ENCODE measurements at places on chromosomes 7 and 10.

- DNase-seq, result no peak
Measured at GRCh38 chr7:44212018-44212417, 11.2 kb downstream of the YKT6 start.

- no peak for DNase-seq
Measured at GRCh38 chr10:119786117-119786769, 60.4 kb downstream of the INPP5F start.

DNA sequence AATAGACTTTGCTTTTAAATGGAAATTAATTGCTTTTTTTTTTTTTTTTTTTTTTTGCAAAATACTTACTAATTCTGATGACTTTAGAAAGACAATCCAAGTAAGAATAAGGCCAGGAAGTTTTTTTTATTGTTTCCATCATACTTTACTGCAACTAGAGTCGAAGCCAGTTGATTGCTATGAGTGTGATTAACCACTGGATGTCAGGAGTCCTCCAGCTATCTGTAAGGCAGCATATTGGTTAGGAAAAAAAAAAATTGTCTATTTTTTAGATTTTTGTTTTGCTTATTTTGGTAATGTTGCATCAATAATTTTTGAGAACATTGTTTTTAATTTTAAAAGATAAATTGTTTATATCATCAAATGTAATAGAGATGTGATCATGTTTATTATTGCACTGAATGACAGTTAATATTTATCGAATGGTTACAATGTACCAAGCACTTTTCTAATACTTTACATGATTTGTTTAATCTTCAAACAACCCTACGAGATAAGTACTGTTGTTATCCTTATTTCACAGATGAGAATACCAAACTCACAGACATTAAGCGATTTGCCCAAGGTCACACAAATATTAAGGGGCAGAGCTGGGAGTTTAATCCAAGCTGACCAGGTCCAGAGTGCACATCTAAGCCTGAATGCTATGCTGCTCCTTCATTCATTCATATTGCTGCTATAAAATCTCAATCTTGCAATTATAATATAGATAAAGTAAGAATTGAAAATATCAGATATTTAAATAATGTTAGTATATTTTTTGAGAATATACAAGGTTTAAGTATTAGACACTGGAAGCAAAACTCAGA, 19.9 kb upstream of the LMOD2 start:
- no peak for DNase-seq

DNA sequence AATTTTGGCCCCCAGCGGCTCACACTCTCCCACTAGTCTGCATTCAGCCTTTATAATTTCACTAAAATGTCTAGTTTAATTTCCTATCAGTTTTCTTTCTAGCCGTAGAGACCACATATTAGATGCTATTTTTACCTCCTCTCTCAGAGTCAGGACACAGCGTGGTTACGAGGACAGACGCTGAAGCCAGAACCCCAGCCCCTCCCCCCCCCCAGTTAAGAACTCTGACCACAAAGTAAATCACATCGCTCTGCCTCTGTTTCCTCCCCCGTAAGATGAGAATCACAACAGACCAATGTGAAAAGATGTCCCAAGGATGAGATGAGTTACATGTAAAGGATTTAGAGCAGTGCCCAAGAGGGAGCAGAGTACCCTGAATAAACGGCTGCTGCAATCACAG, 11.1 kb upstream of the TARP start:
- DNase-seq, result no peak

- DNase-seq, result no peak
Measured at GRCh38 chr7:122849957-122850328, 36.3 kb downstream of the CADPS2 start.

GRCh38 chr10:74276416-74276815, 125.4 kb downstream of the ADK start:
- no peak for DNase-seq

GRCh38 chr7:13981070-13981469, 8.4 kb downstream of the ETV1 start:
- no peak for DNase-seq

DNA sequence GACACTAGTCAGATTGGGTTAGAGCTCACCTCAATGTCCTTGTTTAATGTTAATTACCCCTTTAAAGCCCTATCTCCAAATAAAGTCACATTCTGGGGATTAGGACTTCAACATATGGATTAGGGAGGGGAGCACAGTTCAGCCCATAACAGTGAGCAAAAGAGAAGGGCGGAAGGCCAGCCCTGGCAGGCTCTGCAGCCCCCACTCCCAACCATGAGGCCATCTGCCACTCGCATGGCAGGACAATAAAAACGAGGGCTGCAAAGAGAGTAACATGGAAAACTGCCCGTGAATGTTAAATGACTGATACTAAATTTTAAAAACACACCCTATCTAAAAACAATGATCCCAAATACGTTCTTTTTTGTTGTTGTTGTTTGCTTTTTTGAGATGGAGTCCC, 38.7 kb downstream of the RGS10 start:
- no peak for DNase-seq

GRCh38 chr10:6787091-6787490, 207.0 kb upstream of the PRKCQ start:
- DNase-seq, result no peak

DNA sequence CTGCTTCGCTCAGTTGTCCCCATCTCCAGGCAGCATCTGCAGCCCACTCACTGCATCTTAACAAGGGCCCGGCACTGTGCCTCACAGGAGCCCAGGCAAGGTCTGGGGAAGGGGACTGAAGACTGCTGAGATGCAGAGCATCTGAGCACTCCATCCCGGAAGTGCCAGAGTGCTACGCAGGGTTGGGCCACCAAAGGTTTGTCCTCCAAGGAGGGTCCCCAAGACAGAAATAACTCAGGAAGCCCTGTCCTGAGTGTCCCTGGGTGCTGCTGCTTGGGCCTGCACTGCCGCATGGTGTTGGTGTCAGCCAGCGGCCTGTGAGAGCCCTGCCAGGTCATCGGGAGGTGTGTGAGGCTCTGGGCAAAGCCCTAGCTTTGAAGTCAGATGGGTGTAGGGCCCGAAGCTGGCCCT, 288.2 kb upstream of the ZMIZ1 start:
- DNase-seq, result no peak

DNA sequence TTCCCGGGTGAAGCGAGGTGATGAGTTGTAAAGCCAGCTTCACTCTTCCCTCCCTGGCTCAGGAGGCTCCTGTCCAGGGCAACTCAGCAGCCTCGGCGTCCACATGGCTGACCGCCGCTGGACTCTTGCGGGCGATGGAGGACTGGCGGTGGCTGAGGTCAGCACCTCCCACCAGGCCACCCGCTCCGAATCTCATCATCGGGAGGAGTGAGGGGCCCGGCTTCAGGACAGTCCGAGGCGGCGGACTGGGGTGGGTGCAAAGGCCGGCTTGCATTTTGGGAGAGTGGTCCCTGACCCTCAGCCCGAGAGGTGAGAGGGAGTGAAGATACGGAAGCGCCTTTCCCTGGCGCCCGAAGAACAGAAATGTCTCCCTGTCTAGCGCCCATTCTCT, 759 bp downstream of the DNAJB12 start:
- peak; percentile 65 for DNase-seq

DNA sequence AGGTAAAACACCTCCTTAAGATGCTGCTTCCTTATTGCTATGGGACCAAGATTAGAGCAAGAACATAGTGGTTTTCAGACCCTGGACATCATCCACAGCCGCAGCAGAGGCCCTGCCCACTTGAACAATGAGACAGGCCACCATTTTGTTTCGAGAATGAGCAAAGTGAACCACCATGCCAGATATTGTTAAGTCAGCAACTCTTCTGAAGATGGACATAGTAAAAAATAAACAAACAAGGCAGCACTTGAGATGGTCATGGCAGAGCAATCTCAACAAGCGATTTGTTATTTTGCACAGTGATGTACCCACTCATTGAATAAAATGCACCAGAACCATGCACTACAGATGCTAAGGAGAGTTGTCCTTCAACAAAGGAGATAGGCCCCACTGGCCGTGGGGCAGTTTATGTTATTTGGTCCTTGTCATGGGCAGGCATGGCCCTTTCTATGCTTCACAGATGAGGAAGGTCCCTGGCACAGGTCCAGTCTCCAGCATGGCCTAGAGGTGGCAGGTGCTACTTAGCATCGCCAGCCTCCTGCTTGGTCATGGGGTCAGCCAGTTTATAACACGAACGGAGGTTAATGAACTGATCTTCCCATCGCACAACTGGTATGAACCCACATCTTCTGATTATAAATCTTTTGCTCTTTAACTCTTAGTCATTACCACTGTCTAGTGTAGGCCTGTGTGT, 44.1 kb downstream of the IKZF1 start:
- DNase-seq, result no peak

- no peak for DNase-seq
Measured at GRCh38 chr10:99849536-99849935, 67.1 kb downstream of the ABCC2 start.

DNA sequence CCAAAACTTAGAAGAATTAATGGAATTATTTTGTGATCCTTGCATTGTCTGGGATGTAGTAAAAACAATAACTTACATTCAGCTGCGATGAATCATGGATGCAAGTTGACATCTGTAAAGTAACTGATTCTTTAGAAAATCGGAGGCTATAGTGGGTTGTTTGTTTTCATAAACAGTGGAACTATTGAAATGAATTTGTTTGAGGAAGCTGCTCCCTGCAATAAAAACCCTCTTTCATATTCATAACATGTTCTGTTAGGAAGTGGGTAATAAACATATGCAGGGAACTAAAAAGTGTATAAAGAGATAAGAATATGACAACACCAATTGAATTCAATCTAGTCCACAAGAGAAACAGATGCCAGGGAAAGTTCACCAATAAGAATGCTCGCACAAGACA, 53.6 kb downstream of the AGMO start:
- DNase-seq, result no peak

DNA sequence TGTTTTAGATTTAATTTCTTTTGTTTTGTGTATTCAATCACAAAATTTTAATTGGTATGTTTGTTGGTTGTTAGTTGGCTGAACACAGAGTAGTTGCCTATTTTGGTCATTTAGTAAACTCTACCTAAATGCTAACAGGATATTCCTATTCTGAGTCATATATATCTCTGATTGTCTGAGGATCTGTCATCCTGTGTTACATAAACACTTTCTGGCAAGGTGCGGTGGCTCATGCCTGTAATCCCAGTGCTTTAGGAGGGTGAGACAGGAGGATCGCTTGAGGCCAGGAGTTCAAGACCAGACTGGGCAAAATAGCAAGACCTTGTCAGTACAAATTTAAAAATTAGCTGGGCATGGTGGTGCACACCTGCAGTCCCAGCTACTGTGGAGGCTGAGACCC, 178.6 kb downstream of the PLCE1 start:
- DNase-seq, result no peak

DNA sequence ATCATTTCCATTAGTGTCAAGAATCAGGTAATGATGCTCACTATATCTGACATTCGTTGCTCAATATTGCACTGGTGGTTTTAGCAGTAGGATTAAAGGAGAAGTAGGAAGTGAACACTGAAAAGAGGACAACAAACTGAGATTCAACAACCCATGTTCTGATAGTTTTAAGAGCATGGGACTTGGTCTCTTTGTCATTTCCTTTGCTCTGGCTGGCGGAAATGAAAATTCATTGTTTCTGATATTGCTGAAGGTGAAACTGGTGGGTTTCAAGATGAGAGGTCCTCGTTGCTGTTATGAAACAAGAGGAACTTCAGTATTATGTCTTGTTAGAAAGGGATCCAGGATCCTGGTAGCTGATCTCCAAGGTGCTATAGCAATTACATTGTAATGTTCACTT, 129.0 kb downstream of the DNAH11 start:
- DNase-seq, result no peak

DNA sequence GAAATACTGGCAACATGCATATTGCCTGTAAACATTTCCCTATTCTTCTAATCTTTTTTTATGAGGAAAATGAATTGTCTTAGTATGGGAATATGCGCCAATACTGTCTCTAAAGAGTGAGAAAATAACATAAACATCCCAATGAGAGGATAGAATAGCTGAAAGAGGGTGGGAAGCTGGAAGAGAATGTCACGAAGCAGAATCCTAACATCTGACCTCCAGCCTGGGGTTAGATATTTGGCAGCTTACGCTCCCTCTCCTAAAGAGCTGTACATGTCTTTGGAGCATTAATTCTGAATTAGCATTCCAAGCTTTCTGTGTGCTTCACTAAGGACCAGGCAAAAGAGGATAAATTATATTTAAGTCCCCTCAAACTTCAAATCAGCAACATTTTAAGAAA, 31.6 kb upstream of the SLC16A12 start:
- no peak for DNase-seq

DNA sequence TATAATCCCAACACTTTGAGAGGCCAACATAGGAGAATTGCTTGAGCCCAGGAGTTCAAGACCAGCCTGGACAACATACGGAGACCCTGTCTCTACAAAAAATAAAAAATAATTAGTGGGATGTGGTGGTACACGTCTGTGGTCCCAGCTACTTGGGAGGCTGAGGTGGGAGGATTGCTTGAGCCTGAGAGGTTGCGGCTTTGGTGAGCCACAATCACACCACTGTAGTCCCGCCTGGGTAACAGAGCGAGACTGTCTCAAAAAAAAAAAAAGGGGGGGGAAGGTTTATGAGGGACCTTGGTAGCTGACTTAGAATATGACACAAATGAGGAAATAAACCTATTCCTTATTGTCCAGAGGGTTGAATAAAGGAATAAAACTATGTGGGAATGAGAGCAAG, 30.8 kb downstream of the SCD start:
- no peak for DNase-seq

GRCh38 chr10:4653160-4653559, 172.8 kb upstream of the AKR1E2 start:
- no peak for DNase-seq

DNA sequence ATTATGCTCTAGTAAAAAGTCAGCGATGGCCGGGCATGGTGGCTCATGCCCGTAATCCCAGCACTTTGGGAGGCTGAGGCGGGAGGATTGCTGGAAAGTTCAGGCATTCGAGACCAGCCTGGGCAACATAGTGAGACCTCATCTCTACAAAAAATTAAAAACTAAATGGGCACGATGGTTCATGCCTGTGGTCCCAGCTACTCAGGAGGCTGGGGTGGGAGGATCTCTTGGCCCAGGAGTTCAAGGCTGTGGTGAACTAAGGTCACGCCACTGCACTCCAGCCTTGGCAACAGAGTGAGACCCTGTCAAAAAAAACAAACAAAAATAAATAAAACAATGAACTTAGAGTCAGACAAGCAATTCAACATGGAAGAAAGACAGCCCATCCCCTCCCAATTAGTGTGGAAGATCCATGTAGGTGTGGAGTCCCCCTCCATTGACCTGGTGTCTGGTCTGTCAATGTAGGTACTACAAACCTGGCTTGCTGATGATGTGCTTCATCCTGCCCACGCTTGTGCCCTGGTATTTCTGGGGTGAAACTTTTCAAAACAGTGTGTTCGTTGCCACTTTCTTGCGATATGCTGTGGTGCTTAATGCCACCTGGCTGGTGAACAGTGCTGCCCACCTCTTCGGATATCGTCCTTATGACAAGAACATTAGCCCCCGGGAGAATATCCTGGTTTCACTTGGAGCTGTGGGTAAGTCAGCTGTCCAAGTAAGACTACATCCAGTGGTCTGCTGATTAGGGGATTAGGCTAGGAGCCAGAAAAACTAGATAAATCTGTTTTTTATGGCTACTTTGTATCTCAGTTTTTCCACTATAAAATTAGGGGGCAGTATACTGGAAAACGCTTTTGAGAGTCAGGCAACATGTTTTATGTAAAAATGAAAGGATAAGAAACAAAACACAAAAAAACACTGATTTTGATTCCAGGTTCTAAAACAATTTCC, 9.3 kb downstream of the SCD start:
- DNase-seq, result no peak

- no peak for DNase-seq
Measured at GRCh38 chr7:146772601-146773000, 656.0 kb downstream of the CNTNAP2 start.

- no peak for DNase-seq
Measured at GRCh38 chr10:22466763-22467334, 121.6 kb downstream of the SPAG6 start.

GRCh38 chr10:117075064-117075463, 63.0 kb downstream of the VAX1 start:
- DNase-seq, result no peak
